ENCODE measurements at places on chromosomes 2 and 18. TPM values are rescaled to one million over a fixed set of nuclear protein-coding genes. Genes with fewer than 3 reads are reported as not detected.

The HNMT gene
- 0.53 TPM for total RNA-seq

The CRYGD gene
- total RNA-seq: not detected

The FAM117B gene
- 1.9 TPM for total RNA-seq

The OSBPL6 gene
- 7.7 TPM for total RNA-seq
